Hematopoietic multipotent progenitor cell treated with erythropoietin and hydrocortisone succinate and interleukin-3 and kit ligand, for 8 days (in vitro differentiated cells): ENCODE measurements at places on chromosomes 3 and 15.

DNA sequence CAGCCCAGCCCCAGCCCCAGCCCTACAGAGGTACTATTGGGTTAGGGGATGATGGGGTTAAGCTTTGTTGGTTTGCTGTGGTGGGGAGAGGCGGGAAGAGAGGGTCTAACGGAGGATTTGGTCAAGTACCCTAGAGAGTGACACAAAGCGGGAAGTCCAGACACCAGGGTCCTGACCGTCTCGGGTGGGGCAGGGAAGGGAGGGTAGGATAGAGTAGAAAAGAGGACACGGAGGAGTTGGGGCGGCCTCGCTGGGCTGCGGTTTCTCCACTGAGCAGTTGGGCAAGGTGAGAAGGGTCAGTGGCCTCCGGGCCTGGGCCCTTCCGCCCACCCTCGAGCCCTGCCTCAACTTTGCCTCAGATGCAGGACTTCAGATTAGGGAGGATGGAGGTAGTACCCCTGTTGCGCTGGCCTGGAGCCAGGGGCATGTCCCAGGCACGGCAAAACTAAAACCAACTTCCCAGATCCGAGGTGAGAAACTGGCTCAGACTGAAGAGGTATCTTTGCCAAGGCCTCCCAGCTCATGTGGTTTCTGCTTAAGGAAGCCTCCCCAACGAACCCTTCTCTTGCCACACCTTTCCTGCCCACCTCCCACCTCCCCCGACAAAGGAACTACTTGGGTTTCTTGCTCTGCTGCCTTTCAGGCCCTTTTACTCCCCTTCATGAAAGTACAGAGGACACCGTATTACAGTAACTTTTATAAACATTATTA lies 551 bp downstream of the PML start:
- DNase-seq = peak; percentile 55

DNA sequence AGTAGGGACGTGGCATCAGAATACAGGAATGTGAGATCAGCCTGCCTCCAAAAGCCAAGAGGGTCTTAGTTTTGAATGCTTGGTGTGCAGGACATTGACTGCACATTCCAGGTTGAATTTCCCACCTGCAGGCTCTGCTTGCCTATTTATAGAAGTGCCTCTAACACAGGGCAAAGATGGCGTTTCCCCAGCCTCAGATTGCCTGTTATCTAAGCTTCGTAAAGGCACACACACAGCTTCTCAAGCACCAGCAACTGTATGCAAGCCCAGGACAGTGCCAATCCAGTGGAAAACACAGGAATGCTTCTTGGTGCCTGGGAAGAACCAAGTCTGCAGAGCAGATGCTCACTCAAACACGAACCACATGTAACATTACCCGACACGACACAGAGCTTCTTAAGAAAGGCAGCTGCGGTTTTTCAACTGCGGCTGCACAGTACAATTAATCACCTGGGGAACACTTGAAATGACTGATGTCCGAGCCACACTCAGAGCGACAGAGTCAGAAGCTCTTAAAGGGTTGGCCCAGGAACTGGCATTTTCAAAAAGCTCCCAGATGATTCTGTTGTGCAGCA lies 90.0 kb upstream of the ANKRD34C start:
- no peak for DNase-seq

DNA sequence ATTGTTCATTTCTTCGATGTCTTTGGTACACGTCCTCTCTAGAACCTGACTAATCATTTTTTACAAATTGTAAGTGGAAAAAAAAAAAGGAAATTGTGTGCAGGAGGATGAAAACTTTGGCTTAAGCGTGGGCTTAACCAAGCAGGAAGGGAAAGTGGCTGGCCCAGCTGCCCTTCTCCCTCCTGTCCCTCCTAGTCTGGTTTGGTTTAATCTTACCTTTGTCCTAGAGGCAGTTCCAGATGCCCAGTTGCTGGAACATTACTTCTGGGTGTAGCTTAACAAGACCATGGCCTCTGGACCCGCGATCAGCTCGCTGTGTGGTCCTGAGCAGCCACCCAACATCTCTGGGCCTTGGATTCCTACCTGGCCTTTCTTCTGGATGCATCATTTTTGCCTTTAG lies 15.4 kb downstream of the PAQR5 start:
- no peak for DNase-seq

DNA sequence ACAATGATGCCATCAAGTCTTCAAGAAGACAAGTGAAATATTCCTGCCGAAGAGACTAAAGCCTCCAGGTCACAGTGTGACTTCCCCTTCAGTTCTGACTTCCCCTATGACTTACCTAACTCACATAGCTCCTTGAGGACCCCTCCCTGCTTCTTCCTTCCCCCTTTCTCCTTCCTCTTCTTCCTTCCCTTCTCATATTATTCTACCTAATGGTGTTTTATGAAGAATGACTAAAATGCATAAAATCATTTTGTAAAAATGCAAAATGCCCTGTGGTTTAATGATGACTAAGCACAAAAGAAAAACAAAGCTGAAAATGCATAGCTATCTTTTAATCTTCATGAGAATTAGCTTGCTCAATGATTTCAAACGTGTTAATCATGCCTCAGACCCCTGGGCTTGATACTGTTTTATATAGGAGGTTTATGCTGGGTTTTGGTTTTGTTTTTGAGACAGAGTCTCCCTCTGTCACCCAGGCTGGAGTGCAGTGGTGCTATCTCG lies 26.1 kb upstream of the TM4SF4 start:
- no peak for DNase-seq

- no peak for DNase-seq
Observed at GRCh38 chr15:41934843-41935242, 37.5 kb downstream of the EHD4 start.

DNA sequence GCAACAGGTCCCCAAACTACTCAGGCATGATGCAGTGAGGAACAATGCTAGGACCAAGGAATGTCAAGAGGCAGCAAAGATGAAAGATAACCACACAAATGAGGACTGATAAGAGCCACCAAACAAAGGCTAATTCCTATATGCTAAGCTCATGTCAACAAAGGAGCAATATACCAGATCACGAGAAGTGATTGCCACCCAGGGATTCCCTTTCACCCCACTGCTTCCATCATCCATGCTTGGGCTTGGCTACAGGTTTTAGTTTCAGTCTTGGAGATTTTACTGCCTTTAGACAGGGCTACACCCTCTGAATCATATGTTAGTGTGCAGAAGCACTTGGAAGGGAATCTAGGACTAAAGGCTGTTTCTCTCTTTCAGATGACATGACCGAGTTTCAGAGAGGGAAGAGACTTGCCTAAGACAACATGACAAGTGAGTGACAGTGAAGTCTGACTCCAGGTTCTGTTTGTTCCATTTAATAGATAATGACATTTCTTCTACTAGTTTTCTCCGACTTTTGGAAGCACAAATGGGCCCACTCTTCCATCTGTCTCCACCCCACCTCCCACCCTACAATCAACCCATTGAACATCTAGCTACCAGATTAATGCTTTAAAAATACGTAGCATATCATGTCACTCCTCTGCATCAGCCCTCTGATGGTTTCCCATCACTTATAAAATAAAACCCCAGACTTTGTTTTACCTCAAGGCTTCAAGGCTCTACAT lies 173.5 kb upstream of the LRRN1 start:
- no peak for DNase-seq

GRCh38 chr3:40572588-40572987 lies 47.8 kb downstream of the ZNF621 start:
- DNase-seq = no peak

DNA sequence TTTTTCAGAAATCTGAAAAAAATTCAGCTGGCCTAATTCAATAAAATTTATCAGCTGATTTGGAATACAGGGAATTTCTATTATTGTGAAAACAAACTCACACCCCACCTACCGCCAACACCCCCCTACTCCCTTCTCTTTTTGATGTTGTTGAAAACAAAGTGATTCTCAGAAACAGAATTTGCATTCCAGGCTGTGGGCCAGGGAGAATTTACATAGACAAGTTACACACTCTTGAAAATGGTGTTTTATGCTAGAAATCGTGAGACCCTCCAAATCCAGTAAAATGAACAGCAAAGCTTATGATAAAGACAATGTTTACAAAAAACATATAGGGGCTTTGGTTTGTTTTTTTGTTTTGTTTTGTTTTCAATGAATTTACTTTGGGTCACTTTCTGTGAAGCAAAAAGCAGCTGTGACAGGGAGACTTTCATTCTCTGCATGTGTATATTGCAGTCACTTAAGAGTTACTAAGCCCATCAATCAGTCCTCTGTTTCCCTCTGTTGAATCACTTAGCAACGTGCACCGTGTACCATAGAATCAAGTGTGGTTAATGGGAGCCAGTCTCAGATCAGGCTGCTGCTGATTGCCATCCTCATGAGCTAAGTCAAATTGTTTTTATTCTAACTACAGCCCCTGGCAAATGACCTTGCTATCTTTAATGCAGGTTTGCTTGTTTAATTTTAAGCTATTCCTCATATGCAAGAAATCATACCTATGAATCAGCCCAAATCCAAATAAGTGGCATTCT lies 159.8 kb downstream of the ALCAM start:
- no peak for DNase-seq

DNA sequence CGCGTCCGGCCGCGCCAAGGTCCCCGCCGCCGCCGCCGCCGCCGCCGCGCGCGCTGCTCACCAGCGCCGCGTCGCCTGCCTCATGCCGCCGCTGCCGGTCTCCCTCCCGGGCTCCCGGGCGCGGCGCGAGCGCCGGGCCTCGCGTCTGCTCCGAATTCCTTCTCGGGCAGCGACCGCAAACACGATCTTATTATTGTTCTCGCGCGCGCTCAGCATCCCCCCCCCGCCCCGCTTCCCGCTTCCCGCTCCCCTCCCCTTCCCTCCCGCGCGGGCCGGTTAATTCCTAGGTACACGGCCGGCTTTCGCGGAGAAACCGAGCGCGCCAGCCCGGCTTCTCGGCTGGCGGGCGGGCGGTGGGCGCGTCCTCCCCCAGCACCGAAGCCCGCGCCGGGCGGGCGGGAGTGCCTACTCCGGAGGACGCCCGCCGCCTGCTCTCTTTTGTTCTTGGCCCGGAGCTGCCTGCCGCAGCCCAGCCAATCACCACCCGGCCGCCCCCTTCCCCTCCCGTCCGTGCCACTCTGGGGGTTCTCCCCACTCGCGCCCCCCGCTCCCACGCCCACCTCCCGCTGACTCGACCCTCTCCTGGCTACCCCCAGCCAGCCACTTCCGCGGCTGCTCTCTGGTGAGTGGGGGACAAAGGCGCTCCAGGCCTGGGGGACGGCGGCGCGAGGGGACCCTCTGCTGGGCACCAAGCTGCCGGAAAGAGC lies at the start of gene HDGFL3:
Gene HDGFL3, minus strand, starts transcription at position 164 of the 707 bp plus-strand sequence. CDS start 409 bp downstream, outside the sequence.
- peak; percentile 47 for DNase-seq

DNA sequence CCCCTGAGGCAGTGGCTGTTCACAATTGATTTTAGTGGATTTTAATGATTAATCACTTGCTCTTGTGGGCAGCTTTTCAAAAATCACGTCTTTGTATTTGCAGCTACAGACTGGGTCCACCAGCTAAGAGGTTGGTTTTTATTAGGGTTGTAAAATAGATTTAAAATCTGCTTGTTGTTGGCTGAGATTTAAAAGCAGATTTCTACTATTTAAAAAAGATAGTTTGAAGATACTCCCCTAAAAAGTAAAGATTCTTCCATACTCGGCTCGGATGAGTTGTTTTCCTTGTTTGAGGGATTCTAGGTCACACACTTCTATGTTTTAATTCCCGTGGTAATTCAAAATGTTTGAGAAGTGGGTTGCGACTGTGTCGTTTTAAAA lies 1.7 kb downstream of the KLHL24 start:
- no peak for DNase-seq

GRCh38 chr3:50587806-50588758 lies 18.8 kb downstream of the HEMK1 start:
- DNase-seq = peak; percentile 33

DNA sequence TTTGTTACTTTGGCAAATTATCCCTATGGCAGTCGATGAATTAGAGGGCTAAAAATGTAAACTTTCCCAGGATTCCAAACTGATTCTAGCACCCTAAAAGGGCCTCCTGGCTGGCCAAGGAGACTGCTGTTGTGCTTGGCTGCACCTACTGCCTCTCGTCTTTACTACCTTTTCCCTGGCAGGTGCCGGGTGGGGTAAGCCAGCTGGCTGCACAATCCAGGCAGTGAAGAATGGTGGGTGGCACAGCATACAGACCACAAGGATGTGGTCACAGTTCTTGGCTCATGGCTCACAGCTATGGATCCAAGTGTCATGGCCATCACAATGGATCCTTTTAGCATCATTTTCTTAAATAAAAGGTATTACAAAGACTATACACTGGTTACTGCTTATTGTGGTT lies 20.7 kb upstream of the SLC25A26 start:
- no peak for DNase-seq

- DNase-seq = no peak
Observed at GRCh38 chr3:180980611-180981010, 8.9 kb downstream of the DNAJC19 start.

DNA sequence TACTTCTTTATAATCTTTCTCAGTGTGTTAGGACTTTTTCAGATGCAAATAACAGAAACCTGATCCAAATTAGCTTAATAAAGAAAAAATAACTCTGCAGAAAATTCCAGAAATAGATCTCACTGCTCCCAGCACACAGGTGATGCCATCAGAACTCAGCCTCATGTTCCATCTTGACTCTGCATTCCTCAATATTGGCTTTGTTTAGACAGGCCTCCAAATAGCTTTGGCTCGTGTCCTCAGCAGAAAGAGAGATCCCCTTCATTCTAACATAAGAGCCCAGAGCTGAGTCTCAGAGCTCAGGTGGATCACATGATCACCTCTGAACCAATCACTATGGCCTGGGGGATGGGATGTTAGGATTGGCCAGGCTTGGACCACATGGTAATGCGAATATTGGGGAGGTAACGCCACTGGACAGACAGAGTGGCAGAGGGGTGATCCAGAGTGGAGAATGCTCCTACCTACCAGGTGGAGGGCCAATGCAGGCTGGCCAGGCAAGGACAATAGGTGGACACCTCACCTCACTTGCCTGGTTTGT lies 46.6 kb upstream of the TBC1D21 start:
- no peak for DNase-seq

GRCh38 chr3:179768080-179768479 lies 115.2 kb downstream of the USP13 start:
- peak; percentile 64 for DNase-seq

DNA sequence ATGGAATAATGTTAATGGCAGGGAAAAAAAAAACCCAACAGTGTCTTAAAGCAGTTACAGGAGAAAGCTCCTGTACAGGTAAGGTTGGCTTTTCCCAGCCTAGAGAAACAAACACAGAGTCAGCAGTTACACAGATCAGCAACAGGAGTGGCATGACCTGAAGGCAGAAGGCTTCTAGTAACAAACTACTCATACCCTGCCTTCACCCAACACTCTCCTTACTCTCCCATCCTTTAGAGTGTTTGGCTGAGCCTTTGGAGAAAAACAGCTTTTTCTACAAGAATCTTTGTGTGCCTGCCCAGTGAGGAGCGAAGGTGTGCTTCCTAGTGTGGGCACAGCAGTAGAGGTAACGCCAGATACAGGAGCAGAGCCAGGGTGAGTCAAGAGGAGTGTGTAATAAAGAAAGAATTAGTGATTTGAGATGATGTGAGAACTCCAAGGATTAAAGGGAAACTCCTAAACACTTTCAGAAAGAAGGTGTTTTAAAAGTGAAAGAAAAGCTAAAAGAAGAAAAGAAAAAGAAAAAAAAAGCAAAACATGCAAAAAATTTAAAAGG lies 152.7 kb downstream of the POLR2M start:
- no peak for DNase-seq

- no peak for DNase-seq
Observed at GRCh38 chr3:105473521-105474223, 107.0 kb downstream of the ALCAM start.

GRCh38 chr15:49238342-49238741 lies 68.3 kb downstream of the GALK2 start:
- DNase-seq = no peak
